H9 (cell line): ENCODE measurements at places on chromosomes 4 and X.

- peak; percentile 82 for DNase-seq
- H3K4me3 ChIP-seq: no peak overlapping the region
- H3K27ac ChIP-seq: no peak overlapping the region
- no peaks in the 10 kb centered on the region for H3K27me3 ChIP-seq
Measured at GRCh38 chr4:40897557-40898203, 147.9 kb downstream of the NSUN7 start.

DNA sequence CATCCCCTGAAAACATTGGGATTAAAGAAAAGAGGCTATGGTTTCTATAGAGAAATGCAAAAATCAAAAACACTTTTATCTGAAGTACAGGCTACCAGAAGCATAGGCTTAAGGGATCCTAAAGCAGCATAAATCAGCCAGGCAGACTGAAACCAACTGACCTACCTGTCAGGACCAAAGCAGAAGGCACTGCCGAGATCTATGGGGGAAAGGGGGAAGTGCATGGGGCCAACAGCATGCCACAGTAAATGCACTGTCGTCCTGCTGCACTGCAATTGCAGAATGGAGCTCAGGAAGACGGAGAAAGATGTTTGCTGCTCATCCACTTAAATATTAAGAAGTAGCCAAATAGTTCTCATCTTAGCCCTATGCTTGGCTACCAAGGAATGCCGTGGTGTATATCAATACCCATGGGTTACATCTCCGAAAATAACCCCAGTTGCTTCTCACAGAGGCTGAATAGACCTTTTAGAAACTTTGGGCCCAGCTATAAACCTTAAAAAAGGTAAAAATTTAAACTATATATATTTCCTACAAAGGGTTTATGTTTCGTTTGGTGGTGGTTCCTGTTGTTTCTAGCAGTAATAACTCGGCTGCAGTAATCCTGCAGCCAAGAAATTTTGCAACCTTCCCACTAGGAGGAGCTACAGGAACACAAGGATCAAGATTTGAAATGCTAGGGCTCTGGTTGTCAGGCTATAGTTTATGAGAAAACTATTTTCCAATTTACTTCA lies 312.2 kb upstream of the DIAPH2 start:
- peak; percentile 33 for DNase-seq
- H3K36me3 ChIP-seq: no peaks in the 10 kb centered on the region
- no peak overlapping the region for H3K27ac ChIP-seq
- no peaks in the 10 kb centered on the region for H3K27me3 ChIP-seq

DNA sequence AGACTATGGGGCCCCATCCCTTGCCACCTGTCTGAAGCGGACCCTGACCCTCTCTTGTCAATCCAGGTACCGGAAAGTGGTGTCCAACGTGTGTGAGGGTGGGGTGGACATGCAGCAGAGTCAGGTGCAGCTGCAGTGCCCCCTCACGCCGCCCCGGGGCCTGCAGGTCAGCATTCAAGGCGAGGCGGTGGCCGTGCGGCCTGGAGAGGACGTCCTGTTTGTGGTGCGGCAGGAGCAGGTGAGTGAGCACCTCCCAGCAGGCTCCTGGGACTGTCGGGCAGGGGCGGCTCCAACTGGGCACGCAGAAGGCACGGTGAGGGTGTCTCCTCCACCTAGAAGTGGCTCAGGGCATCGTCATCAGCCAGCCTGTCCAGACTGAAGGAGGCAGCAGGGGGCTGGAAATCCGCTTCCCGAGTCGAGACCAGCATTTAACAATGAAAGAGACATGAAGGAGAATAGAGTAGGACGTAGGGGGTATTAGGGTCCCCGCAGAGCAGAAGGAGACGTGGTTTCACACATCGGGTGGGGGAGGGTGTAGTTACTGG lies 221.6 kb downstream of the AFAP1 start:
- H3K4me1 ChIP-seq: no peaks in the 10 kb centered on the region
- no peaks in the 10 kb centered on the region; the same call in 2 of the 3 replicates for H3K36me3 ChIP-seq

- H3K4me3 ChIP-seq: no peak overlapping the region
- no peak overlapping the region for H3K27ac ChIP-seq
- no peaks in the 10 kb centered on the region for H3K36me3 ChIP-seq
- no peaks in the 10 kb centered on the region for H3K27me3 ChIP-seq
- no peak for DNase-seq
Measured at GRCh38 chr4:123390846-123391456, 5.6 kb upstream of the SPRY1 start.

DNA sequence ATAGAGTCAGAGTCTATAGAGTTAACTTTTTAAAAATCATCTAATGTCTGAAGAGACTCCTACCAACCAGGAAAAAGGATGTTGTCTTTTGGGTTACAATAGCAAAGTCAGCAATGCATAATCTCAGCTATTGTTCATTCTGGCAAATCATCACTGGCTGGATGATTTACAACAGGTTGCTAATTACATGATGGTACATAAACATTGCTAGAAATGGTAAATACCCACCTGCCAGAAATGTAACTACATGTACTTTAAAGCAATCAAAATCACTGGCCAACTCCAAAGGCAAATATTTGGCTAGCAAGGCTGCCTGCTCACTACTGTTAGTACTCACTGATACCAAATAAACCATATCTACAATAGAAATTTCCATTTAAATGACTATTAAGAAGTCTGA lies 91.1 kb downstream of the PPP3CA start:
- H3K4me3 ChIP-seq: no peak overlapping the region
- no peaks in the 10 kb centered on the region; the same call in 1 of the 2 replicates for H3K4me1 ChIP-seq
- DNase-seq: no peak
- H3K27me3 ChIP-seq: no peaks in the 10 kb centered on the region
- H3K27ac ChIP-seq: no peak overlapping the region

- H3K27ac ChIP-seq: no peak within 1 kb of the TSS
- H3K4me1 ChIP-seq: no peaks in the 10 kb centered on the region; the same call in 1 of the 2 replicates
- H3K36me3 ChIP-seq: no peaks in the 10 kb centered on the region
- H3K27me3 ChIP-seq: no peaks in the 10 kb centered on the region
Measured at GRCh38 chr4:77818602-77819403, at the start of gene CNOT6L. TSS of gene CNOT6L (minus strand) at chr4:77819368. CDS start at chr4:77819308, 60 bp downstream.

DNA sequence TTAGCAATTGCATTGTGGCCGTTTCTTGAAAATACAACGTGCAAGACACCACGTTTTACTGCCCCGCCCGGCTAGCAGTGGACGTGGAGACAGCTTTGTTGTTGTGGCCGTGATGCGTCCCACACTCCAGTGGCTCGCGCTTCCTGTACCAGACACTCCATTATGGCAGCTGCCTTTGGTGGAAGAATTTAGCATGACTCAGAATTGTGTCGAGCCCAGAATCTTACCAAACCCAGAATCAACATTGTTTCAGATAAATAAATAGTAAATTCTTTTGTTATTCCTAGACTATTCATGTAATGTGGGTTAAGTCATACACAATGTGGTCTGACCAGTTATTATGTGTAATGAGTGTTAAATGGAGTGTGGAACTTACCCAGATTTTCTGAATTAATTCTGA lies 25.3 kb upstream of the S100P start:
- peaks cover 4% of the 10 kb centered on the region; the same call in 2 of the 3 replicates for H3K36me3 ChIP-seq
- H3K27ac ChIP-seq: no peak overlapping the region
- H3K4me1 ChIP-seq: no peaks in the 10 kb centered on the region
- no peak overlapping the region for H3K4me3 ChIP-seq

- H3K4me1 ChIP-seq: peaks cover 3% of the 10 kb centered on the region; the same call in 1 of the 2 replicates
- H3K27ac ChIP-seq: no peak overlapping the region
- no peaks in the 10 kb centered on the region for H3K36me3 ChIP-seq
Measured at GRCh38 chrX:40260146-40260747, 162.5 kb upstream of the BCOR start.

GRCh38 chr4:88937081-88937480 lies 119.9 kb downstream of the FAM13A start:
- no peak overlapping the region for H3K4me3 ChIP-seq
- no peak overlapping the region for H3K27ac ChIP-seq
- H3K27me3 ChIP-seq: no peaks in the 10 kb centered on the region
- DNase-seq: no peak

DNA sequence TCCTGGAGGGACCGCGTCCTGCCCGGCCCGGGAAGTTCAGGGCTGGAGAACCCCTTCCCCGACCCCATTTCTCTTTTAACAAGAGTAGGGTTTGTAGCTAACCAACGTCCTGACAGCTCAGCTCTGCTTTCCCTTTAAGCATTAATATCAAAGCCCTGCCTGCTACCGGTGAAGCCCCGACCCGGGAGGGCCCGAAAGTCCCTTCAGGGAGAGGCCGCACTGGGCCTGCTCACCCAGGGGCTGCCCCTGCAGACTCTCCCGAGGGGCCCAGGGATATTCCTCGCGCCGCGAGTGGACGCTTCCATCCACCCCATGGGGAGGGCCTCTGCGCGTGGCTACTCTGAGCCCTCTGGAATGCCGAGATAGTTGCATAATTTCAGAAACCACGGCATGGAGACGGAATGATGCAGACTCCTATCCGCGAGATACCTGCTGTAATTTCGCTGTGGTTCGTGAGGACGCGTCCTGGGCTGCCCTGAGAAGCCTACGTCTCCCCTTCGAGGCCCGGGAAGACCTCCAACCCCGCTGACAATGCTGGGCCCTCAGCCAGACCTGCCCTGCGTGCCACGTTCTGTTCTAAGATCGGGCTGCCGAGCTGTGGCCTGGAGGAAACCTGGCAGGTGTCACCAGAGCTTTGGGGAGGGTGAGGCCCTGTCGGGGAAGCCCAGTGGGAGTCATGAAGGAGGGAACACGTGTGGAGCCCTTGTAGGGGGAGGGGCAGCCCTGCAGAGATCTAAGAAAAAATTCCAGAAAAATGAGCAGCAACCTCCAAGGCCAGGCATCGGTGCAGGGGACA lies 999 bp upstream of the CTBP1 start:
- DNase-seq: peak; percentile 49
- H3K4me1 ChIP-seq: no peaks in the 10 kb centered on the region
- no peak overlapping the region for H3K27ac ChIP-seq
- H3K27me3 ChIP-seq: no peaks in the 10 kb centered on the region
- peaks cover 50% of the 10 kb centered on the region for H3K36me3 ChIP-seq

DNA sequence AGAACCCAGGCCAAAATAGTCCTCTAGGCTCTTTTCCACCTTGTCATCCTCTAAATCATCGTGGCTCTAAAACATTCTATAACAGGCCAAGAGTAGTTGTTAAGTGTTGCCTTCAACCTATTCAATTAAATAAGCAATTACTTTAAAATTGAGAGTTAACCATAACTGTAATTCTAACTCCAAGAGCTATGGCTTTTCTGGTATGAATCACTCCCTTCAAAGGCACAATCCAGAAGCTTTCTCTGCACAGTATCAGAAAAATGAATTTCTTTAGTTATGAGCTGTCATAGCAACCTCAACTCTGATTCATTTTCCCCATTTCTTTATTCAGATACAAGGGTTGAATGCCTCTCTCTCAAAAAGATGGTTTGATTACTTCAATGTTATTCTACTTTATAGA lies 21.7 kb downstream of the INPP4B start:
- H3K4me1 ChIP-seq: no peaks in the 10 kb centered on the region
- H3K27ac ChIP-seq: no peak overlapping the region
- no peaks in the 10 kb centered on the region for H3K27me3 ChIP-seq
- H3K36me3 ChIP-seq: no peaks in the 10 kb centered on the region

DNA sequence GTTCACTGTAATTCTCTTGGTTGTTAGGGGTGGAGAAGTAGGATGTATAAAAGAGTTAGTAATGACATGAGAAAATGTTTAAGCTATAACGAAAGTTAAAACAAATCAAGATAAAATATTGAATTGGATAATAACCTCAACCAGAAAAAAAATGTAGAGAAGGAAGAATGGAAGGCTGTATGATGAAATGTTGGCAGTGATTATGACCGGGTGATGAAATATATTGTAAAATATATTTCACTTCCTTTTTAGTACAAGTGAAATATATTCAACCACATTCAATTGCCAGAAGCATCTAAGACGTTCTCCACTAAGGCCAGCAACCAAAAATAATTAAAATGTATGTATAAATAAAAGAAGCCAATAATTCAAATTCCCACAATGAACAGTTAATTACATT lies 309.3 kb upstream of the FGF13 start:
- no peaks in the 10 kb centered on the region for H3K27me3 ChIP-seq
- DNase-seq: no peak
- H3K27ac ChIP-seq: no peak overlapping the region
- H3K4me1 ChIP-seq: no peaks in the 10 kb centered on the region
- no peak overlapping the region for H3K4me3 ChIP-seq
- H3K36me3 ChIP-seq: 0 out of 3 replicates have a peak, but pooled peaks cover under 1% of the 10 kb centered on the region

GRCh38 chr4:146338512-146338911 lies 124.2 kb downstream of the REELD1 start:
- H3K36me3 ChIP-seq: no peaks in the 10 kb centered on the region
- no peak overlapping the region for H3K27ac ChIP-seq
- H3K4me3 ChIP-seq: no peak overlapping the region
- no peak for DNase-seq
- no peaks in the 10 kb centered on the region; the same call in 1 of the 2 replicates for H3K27me3 ChIP-seq
- H3K4me1 ChIP-seq: no peaks in the 10 kb centered on the region

DNA sequence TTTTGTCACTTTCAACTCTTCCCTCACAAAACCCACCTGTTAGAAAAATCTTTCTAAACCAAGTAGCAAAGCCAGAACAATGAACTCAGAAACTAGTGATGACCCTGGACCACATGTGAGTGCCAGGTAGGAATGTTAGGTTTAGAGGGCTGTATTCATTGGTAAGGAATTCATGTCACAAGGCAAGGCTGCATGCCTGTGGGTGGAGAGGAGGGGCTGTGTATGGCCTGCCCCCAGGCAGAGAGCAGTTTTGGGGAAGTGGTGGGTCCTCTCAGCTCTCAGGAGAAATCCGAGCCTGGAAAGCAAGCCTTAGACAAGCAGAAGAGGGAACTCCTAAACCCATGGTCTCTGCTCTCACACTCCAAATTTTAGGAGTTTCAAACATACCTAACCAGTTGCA lies 2.4 kb downstream of the RNF175 start:
- H3K4me3 ChIP-seq: no peak overlapping the region
- H3K4me1 ChIP-seq: peaks cover 10% of the 10 kb centered on the region
- no peak overlapping the region for H3K27ac ChIP-seq
- DNase-seq: peak; percentile 30

GRCh38 chrX:88886908-88887307 lies 139.9 kb downstream of the CPXCR1 start:
- H3K36me3 ChIP-seq: peaks cover 8% of the 10 kb centered on the region
- H3K27me3 ChIP-seq: no peaks in the 10 kb centered on the region
- no peak overlapping the region for H3K27ac ChIP-seq
- DNase-seq: no peak
- H3K4me1 ChIP-seq: no peaks in the 10 kb centered on the region

GRCh38 chrX:20459410-20460350 lies 193.0 kb upstream of the RPS6KA3 start:
- H3K27me3 ChIP-seq: no peaks in the 10 kb centered on the region
- no peak overlapping the region for H3K4me3 ChIP-seq
- no peak overlapping the region for H3K27ac ChIP-seq

GRCh38 chrX:30800901-30801300 lies 88.2 kb downstream of the TAB3 start:
- H3K4me1 ChIP-seq: no peaks in the 10 kb centered on the region
- H3K27ac ChIP-seq: no peak overlapping the region
- no peak overlapping the region for H3K4me3 ChIP-seq
- no peaks in the 10 kb centered on the region for H3K36me3 ChIP-seq

- peak overlapping the region; percentile 98 for H3K4me3 ChIP-seq
- no peak overlapping the region for H3K27ac ChIP-seq
- H3K27me3 ChIP-seq: no peaks in the 10 kb centered on the region
Measured at GRCh38 chrX:6225911-6226595, 2.6 kb downstream of the NLGN4X start.

GRCh38 chrX:40104985-40105834 lies 7.5 kb upstream of the BCOR start:
- H3K27me3 ChIP-seq: peaks cover 42% of the 10 kb centered on the region
- no peak overlapping the region for H3K27ac ChIP-seq
- H3K36me3 ChIP-seq: no peaks in the 10 kb centered on the region
